ENCODE measurements at places on chromosomes 3 and 15.
A peak's percentile ranks its signal among the peaks of the same experiment; 100 is the strongest.

DNA sequence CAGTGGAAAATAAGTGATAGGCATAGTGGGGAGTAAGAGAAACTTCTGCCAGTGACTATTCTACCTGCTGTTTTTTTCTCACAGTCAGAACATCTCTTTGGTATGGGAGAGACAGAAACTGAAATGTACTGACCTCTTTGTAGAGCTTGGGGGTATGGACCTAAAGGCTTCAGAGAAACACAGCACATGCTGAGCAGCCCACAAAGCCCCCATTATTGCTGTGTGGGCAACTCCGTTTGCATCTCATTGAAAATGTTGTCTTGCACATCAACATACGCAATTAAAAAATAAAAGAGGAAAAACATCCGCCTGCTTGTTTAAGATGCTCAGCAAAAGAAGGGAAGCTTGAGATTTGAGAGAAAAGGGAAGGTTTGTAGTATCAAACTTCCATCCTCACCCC is 443.4 kb upstream of the SEMA6D start:
- no peak for DNase-seq

GRCh38 chr3:26997226-26997625 is 372.0 kb downstream of the NEK10 start:
- no peak for DNase-seq

DNA sequence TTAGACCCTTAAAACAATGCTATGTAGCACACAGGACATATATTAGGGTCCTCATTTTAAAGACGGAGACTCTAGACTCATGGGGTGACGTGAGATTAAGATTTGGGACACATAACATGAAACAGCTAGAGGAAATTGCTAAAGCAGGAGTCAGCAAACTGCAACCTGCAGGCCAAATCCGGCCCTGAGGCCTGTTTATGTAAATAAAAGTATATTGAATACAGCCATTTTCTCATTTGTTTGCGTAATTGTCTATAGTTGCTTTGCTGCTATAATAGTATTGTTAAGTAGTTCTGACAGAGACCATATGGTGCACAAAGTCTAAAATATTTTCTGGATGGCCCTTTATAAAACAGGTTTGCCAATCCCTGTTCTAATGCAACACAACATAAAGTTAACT is 115.5 kb downstream of the TMCO5A start:
- no peak for DNase-seq

DNA sequence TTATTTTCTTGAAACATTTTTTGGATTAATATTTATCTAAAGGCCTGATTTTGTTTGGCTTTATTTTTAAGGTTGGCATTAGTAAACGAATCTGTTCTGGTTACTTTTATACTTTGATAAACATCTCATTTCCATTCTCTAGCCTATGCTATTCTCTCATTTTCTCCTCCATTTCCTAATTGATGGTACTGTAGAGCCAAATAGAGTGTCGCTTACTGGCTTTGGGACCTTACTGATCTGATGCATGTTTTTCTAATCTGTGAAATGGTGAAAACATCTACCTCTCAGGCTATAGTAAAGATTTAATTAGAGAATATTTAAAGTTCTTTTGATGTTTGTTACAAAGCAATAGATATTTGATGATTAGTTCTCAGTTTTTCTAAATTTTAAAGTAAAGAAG is 1.6 kb downstream of the LNP1 start:
- DNase-seq = no peak

DNA sequence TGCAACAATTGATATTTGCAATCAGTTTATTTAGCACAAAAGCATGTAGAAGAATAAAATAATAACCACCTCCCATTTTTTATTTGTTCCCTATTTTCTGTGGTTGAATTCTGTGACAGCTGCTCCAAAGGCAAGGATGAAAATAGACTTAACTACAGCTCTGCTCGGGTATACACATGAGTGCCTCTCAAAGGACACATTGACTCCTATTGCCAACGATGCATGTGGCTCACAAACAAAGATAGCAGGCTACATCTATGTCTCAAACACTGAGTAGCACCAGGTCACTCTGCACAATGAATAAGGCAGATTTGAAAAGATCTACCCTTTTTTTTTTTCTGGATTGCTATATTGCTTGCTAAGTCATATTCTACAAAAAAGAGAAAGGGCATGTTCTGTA is 612.9 kb downstream of the ROBO1 start:
- no peak for DNase-seq

GRCh38 chr3:51860703-51861665 is at the start of gene IQCF2:
TSS of gene IQCF2 (plus strand) at chr3:51861615. CDS start at chr3:51861667, 52 bp downstream.
- no peak for DNase-seq

DNA sequence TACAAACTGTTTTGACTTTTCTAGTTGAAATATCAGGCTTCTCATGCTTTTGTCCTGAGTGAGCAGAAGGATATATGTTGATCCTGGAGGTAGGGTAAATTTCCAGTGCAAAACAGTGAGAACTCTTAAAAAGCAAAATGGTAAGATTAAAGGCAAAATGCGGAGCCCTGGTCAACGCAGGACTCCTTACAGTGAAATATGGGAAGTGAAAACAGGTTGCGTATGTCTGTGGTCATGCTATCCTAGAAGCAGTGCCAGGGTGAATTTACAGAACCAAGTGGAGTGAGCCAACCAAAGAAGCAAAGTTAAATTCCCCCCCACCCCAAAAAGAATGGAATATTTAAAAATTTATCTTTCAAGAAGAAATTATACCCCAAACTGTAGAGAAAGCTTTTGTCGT is 256.4 kb downstream of the NR2F2 start:
- DNase-seq = no peak

- DNase-seq = no peak
Measured at GRCh38 chr3:63937661-63938651, 25.8 kb upstream of the SCAANT1 start.

GRCh38 chr3:38142959-38143358 is 4.5 kb downstream of the MYD88 start:
- no peak for DNase-seq

DNA sequence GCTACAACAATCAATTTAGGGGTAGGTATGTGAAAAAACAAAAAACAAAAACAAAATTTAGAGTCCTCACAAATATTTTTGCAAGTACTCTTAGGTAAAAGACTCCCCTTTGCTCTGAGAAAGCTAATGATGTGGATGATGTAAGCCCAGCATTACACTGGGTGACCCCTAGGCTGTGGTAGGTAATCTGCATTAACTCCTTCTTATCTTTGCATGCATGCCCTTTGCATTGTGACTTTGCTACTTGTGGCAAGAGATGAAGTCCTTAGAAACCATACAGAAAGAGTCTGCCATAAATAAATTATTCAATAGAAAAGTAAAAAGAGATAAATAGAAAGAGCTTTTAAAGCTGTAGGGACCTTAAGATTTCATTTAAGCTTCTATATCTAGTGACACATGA is 159.7 kb upstream of the MBNL1 start:
- DNase-seq = no peak

- DNase-seq = no peak
Measured at GRCh38 chr3:152199102-152199840, 69.5 kb upstream of the MBNL1 start.

DNA sequence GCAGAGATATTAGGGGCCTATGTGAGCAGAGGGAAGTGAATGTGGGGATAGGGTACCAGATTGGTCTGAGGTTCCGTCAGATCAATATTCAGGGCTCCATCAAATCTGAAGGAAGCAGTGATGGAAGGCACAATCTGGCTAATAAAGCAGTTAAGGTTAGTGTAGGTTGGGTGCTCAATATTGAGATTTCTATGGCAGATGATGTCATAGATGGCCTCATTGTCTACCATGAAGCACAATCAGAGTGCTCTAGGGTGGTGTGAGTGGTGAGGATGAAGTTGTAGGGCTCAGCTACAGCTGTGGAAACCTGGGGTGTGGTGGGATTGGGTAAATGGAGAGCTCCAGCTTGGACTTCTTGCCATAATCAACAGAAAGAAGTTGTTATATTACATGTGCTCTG is 58.2 kb downstream of the NR2F2 start:
- no peak for DNase-seq

DNA sequence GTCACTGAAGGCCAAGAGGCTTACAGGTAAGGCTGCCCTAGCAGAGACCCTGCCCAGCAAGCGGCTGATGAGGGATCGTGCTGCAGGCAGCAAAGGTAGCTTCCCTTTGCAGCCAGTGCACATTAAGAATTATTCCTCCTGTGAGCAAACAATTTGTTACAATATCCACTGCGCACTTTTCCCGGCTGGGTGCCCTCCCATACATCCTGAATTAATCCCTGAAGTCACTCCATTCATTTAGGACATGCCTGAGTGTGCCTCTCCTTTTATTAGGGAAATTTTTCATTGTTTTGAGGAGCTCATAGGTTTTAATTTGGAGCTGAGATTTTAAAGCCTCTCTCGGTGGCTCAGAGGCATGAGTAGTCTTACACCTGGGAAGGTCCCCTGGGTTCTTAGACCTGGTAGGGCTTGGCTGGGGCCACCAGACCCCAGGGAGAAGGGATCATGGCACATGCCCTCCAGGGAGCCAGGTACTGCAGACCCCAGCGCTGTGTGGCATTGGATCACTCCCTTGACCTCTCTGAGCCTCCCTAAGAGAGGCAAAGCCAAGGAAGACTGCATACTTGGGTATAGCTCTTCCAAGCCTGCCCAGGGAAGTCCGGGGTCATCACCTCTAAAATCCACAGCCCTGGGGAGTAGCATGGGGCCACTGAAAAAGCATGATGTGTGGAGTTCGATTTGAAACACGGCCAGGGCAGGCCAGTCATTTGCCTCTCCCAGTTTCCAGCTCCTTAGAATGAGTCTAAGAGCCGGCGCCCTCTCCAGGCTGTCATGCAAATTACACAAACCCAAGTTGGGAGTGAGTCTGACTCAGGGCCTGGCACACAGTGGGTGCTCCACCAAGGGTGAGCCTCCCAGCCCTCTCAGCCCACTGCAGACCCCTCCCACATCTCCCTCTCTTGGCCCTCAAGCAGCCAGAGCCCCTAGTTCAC is 151.9 kb upstream of the LINGO1 start:
- no peak for DNase-seq

- DNase-seq = no peak
Measured at GRCh38 chr3:60758831-60759230, 492.4 kb downstream of the FHIT start.

- DNase-seq = no peak
Measured at GRCh38 chr15:87129916-87130315, 1050.2 kb downstream of the AGBL1 start.

DNA sequence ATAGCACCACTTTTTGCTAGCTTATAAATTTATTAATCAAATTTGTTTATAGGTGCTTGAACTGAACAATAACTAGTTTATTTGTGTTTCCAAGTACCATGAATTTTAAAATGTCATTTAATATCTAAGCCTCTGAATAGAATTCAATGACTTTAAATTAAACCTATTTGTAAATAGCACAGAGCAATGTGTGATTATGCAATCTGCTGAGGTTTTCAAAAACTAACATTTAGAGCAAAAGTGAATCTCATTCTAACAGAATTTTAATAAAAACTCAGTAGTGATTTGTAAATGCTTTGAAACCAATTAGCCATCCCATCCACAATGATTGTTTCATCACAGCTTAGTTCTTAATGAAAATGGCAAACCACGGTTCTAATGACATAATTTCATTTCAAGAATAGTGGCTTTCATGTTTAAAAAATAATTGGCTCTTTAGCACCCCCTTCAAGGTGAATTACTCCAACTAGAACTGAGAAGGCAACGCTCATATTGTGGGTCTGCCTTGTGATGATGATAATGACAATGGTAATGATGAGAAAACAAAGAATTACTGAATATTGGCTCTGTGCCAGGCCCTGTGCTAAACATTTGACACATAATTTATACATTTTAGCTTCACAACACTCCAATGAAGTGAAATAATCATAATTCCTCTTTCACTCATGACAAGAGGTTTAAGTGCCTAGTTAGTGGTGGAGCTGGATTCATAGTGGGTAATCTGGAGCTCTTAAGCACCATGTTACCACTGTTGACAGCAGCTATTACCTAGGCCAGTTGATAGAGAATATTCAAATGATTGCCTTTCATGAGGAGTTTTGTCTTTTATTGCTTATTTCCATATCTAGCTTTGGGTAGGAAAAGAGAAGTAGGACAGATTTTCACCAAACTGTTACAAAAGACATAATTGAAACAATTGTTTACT is 145.7 kb downstream of the RBMS3 start:
- DNase-seq = no peak

GRCh38 chr15:92845126-92845508 is 55.0 kb upstream of the CHD2 start:
- DNase-seq = no peak

- DNase-seq = no peak
Measured at GRCh38 chr3:71380096-71380495, 203.4 kb downstream of the FOXP1 start.

- peak; percentile 25 for DNase-seq
Measured at GRCh38 chr3:32340039-32340438, 51.6 kb upstream of the CMTM7 start.

DNA sequence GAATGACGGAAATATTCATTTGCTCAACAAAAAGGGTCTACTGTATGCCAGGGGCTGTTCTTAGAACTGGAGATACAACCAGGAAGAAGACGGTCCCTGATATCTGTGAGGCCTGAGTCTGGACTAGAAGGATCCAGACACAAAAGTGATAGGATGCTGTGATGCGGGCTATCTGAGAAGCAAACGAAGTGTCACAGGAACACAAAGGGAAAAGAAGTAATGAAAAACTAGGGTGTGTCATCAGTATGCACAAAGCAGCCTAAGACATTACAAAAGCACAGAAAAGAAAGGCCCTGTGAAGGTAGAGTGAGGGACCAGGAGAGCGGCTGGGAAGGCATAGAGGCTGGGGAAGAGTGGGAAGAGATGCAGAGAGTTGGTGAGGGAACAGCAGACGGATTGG is 63.3 kb upstream of the C3orf80 start:
- DNase-seq = no peak

DNA sequence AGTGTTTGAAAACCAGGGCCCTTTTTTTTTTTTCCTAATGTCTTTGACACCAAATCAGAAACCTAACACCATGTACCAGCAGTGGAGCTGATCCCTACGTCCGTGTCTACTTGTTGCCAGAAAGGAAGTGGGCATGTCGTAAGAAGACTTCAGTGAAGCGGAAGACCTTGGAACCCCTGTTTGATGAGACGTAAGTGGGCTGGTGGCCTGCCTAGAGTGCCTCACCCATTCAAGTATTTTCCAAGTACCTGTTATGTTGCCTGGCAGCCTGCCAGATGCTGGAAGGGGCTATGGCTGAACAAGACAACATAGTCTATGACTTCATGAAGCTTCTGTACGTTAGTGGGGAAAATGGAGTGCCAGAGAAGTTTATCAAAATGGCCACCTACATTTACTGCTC is 39.7 kb downstream of the ESYT3 start:
- DNase-seq = no peak

DNA sequence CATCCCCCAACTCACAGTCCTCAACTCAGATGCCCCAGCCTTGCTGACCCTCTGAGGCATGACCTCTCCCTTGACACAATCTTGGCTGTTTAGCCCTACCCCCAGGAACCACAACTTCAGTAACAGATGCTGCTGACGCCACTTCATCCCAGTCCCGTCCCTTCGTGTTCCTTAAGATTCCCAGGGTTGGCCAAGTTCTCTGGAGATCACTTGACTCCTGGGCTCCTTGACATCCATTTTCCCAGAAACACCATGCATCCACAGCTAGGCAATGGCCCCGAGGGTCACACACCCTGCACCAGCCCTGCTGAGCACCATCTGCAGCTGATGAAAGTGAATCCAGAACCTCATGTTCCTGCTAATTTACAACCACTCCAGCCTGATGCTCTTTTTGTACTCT is 6.9 kb downstream of the RTP2 start:
- DNase-seq = no peak
